ENCODE measurements at places on chromosomes 12 and 14. TPM values are rescaled to one million over a fixed set of nuclear protein-coding genes. Genes with fewer than 3 reads are reported as not detected.

Gene SLCO1B1
- polyA plus RNA-seq, result not detected

DNA sequence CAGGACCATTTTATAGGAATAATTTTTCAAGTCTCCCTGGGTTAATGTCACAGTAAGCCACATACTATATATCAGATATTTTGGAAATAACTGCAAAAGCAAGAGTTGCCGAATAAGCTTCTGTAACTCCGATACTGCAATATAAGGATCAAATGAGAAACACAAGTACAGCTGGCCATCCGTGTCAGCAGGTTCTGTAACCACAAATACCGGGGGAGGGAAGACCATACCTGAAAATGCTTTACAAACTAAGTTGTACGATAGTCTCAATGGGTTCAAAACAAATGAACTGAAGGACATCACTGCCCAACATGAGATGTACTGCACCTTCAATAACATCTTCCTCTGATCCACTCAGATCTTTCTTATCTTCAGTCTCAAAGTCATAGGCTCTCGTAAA lies 1.8 kb downstream of the SYCP3 start:
- H3K4me1 ChIP-seq, result no peaks in the 10 kb centered on the region
- H3K27ac ChIP-seq, result no peak overlapping the region
- DNase-seq, result no peak

- DNase-seq, result no peak
- H3K4me1 ChIP-seq, result no peaks in the 10 kb centered on the region
- H3K36me3 ChIP-seq, result no peaks in the 10 kb centered on the region
- no peak overlapping the region for H3K27ac ChIP-seq
- no peak overlapping the region for H3K4me3 ChIP-seq
Observed at GRCh38 chr12:105839629-105840127, 299.1 kb downstream of the NUAK1 start.

Gene KRT71
- polyA plus RNA-seq, result 3.6 TPM

Gene PLEKHG7
- polyA plus RNA-seq, result 0.73 TPM

Gene AKAP3
- 1.1 TPM for polyA plus RNA-seq
